Naive B cell (primary cell): ENCODE measurements at places on chromosomes 4 and X.

DNA sequence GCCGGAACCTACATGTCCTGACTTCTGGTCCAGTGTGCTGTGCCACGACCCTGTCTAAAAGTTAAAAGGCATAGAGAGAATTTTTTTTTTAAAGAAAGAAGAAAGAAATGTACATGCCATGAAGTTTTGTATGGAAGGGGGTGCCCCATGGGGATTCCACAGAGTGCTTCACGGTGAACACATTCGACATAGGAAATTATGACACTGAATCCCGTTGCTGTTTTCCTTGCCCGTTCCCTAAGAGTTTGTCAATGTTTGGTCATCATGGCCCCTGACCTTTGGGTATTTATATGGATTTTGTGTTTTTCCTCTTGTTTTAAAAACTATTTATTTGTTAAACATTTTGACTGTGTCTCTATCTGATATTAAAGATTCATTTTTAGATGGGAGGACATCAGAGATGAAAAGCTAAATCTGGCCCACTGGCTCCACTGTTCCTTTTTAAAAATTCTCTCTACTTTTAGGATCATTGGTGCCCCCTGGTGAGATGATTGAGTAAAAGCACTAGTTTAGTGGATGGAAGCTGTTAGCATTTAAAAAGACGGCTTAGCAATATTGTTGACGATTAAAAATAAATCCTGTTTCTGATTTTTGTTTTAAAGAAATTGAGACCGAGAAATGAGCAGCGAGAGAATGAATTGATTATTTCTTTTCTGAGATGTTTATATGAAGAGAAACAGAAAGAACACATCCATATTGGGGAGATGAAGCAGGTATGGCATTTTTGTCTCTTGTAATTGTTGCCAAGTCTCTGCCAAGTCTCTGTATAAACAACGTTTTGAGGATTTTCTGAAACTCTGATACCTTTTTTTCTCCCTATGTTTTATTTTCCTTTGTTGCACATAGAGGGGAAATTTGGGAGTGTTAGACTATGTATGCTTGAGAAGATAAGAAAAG is 75.0 kb downstream of the PTTG2 start:
- peak; percentile 56 for DNase-seq

DNA sequence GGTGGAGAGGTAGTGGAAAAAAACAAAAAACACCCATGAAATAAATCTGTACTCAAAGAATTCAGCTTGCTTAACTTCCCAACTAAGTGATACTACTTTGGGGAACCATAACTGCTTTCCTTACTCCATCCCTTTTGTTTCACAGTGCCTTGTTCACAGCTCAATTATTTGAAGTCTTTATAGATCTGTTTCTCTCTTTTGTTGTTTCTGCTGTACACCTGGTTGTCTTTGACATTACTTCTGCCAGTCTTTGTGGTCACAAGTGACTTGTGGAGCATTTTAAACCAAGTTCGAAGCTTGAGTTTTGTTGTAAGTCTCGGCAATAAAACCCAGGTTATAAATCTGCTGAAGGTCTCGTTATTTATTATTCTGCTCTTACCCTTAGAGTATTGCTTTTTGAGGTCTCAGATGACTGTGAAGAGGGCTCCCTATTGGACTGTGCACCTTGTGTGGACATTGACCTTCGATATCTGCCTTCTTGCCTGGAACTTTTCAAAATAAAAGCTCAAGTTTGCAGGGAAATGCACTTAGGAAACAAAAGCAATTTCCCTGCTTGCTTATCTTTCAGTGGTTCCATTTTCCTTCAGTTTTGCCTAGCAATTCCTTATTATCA is 59.8 kb downstream of the ANK2 start:
- no peak for DNase-seq

GRCh38 chr4:86976801-86977485 is 42.1 kb downstream of the AFF1 start:
- DNase-seq = no peak

DNA sequence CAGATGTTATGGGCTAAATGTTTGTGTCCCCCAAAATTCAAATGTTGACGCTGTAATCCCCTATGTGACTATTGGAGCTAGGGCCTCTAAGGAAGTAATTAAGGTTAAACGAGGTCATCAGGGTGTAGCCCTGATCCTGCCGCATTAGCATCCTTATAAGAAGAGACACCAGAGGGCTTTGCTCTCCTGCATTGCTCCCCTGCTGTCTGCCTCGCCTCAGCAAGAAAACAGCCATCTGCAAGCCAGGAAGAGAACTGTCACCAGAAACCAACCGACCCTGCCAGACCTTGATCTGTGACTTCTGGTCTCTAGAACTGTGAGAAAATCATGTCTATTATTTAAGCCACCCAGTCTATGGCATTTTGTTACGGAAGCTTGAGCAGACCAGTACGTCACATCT is 331.9 kb downstream of the DCTD start:
- DNase-seq = no peak

DNA sequence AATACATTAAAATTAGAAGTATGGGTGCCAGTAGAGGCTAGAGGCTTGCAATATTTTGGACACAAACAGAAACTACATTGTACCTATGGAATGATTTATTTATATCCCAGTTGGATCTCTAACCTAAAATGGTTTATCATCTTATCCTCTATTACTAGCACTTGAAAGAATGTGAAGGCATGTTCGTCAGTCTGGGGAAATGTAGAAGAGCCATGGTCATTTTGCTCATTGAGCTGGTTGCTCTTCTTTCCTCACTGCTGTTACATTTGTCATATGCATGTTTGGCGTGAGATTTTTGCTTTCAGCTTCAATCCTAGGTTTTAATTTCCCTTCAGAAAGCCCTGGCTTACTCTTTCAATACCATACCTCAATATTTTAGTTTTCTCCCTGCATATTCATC is 82.4 kb upstream of the MYOZ2 start:
- DNase-seq = no peak

- DNase-seq = no peak
These were observed 27.4 kb downstream of the NOCT start for GRCh38 chr4:139042981-139043460.

DNA sequence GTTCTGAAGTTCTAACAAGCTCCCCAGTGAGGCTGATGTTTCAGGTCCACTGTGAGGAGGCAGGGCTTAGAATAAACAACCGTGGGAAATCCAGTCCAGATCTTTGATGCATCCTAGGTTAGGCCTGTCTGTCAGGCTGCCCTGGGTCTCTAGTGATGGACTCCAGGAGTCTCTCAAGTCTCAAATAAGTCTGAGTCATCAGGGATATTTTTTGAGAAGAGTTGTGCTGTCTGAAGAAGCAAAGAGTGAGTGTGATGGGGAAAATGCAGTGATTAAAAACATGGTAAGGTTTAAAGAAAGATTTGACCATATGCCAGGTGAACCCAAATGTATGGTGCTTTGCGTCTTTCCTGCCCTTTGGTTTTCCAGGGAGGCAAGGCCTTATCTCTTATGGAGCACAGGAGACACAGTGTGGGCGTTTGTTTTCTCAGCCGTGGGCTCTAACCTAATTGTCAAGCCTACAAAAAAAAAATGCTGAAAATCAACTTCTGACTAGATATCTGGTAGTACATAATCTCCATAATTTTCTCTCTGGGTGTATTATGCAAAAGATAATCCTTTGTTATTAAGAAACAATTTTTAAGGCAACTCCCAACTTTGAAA is 100.7 kb downstream of the PTTG2 start:
- DNase-seq = no peak

GRCh38 chr4:47672696-47673095 is 165.2 kb downstream of the CORIN start:
- no peak for DNase-seq

- DNase-seq = no peak
These were observed 1.5 kb upstream of the PITX2 start for GRCh38 chr4:110624398-110624780.

GRCh38 chrX:55648434-55648833 is 25.2 kb downstream of the FOXR2 start:
- DNase-seq = no peak

DNA sequence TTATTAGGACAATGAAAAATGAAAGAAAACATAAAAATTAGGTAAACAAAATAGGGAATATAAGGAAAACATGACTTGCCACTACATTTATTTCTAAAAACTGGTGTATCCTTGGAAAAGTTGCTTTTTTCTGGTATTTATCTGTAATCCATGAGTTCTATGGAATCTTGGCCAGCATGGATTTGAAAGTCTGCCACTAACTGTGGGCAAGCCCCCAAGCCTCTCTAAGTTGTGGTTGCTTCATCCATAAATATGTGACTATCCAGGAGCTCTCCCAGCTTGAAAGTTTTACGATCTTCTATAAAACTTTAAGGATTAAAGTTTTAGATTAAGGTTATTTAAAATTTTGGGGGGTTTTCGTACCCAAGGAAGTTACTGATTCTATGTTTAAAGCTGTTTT is 21.8 kb downstream of the RPS6KA3 start:
- DNase-seq = no peak

DNA sequence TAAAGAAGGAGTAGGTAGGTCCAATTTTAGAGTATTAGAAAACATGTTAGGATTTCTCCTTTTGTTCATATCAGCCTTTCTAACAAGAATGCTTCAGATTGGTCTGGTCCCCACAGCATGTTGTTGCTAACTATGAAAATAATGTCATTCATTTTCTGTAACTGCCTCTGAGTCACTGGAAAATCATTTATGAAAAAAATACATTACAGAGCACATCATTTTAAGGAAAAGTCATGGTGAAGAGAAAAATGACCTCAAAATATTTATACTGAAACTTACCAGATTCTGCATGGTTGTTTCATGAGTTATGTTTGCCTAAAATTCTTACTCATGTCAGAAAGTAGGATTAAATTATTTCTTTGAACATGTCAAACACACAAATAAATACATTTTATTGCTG is 35.2 kb downstream of the DTHD1 start:
- DNase-seq = no peak

GRCh38 chrX:121579016-121579760 is 531.8 kb downstream of the GLUD2 start:
- DNase-seq = no peak

GRCh38 chr4:165592386-165592785 is 213.6 kb downstream of the CPE start:
- DNase-seq = no peak
